ENCODE measurements at places on chromosomes 6 and 20.

- DNase-seq: no peak
Observed at GRCh38 chr20:50089140-50089786, 23.7 kb downstream of the UBE2V1 start.

DNA sequence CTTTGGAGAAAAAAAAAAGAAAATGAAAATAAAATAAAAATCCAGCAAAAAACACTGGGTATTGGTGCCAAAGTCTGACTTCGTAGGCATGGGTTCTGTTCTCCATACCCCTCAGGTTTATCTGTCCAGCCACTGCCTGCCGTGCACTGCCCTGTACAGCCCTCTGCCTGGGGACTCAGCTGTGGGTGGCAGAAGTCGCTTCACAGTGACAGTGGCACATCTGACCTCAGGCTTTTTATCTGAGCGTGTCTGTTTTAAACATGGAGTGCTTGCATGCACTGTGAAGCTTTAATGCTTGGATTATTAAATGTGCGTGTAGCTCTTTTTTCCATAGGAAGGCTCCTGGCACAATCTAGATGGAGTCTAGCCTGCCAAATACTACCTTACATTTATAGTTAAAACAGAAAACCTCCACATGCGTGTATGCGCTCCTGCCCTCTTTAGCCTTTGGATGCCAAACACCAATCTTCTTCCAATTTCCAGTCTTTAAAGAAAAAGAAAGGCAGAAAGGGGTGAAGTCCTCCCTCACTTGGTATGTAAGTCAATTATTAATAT, 375.5 kb downstream of the UTRN start:
- DNase-seq: no peak

DNA sequence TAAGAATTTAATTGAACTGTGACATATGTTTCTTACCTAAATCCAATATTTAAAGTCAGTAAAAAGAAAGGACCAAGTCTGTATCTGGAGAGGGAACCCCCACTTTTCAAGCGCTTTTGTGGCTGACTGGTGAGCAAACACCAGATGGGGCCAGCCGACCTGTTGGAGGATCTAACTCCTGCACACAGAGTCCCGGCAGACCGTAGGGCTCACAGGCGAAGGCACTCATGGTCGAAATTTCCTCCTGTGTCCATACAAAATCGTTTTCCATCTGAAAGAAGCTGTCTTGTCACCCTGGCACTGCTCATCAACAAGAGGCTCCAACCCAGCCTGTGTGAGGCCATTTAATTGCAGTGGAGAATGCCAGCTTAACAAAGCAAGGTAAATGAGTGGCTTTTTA, 94.0 kb downstream of the SCML4 start:
- DNase-seq: no peak

DNA sequence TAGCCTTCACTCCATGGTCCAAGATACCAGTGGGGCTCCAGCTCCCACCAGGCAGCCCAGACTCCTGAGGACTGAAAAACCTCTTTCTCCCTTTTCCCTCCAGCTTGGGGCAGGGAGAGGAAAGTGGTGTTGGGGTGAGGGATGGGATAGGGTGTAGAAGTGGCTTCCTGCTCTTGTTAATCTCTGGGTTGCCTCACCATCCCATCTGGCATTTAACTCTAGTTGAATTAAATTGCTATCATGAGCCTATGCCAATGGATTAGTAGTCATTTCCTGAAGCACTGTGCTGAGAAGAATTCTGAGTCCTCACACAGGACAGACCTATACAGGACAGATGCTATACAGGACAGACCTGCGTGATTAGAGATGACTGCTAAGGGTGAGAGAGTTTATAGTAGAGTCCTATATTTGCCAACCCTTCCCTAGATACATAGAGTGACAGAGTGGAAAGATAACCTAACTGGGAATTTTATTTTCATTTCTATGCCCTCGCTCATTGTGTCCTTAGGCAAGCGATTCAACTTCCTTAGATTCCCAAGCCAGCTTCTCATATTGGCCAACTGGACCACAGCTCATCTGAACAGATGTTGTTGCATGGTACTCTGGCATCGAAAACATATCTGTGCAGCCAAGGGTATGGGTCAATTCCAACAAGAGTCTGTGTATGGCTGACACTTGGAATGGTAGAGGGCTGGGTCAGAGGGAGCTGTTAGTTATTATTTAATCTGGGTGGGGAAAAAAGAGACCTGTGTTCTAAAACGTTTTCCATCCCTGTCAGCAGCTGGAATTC, 42.8 kb downstream of the MCHR2 start:
- no peak for DNase-seq

GRCh38 chr6:64281167-64281566, 645.6 kb downstream of the PHF3 start:
- no peak for DNase-seq

- DNase-seq: no peak
Observed at GRCh38 chr6:22349051-22349450, 52.2 kb upstream of the PRL start.

- DNase-seq: no peak
Observed at GRCh38 chr6:13296536-13296997, 31.8 kb downstream of the TBC1D7 start.

GRCh38 chr6:79385333-79385732, 150.9 kb upstream of the HMGN3 start:
- no peak for DNase-seq

DNA sequence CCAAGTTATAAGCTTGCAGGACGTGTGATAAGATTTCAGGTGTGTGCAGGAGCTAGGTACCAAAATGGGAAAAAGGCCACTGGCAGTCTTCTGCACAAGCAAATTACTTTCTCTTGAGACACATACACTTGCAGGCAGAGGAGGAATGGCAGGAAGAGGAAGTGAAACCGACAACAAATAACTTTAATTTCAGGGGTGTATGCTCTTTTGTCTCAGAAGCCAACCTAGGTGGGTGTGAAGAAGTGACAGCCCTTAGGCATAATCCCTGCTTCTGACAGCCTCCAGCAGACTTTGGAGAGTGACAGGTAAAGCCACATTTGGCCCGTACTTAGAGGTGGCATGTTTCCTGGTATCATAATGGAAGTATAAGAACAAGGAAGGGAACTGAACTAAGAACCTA, 118.8 kb upstream of the TRAF3IP2 start:
- DNase-seq: no peak
